ENCODE measurements at places on chromosomes 6 and 20. TPM values are rescaled to one million over a fixed set of nuclear protein-coding genes. Genes with fewer than 3 reads are reported as not detected.

DNA sequence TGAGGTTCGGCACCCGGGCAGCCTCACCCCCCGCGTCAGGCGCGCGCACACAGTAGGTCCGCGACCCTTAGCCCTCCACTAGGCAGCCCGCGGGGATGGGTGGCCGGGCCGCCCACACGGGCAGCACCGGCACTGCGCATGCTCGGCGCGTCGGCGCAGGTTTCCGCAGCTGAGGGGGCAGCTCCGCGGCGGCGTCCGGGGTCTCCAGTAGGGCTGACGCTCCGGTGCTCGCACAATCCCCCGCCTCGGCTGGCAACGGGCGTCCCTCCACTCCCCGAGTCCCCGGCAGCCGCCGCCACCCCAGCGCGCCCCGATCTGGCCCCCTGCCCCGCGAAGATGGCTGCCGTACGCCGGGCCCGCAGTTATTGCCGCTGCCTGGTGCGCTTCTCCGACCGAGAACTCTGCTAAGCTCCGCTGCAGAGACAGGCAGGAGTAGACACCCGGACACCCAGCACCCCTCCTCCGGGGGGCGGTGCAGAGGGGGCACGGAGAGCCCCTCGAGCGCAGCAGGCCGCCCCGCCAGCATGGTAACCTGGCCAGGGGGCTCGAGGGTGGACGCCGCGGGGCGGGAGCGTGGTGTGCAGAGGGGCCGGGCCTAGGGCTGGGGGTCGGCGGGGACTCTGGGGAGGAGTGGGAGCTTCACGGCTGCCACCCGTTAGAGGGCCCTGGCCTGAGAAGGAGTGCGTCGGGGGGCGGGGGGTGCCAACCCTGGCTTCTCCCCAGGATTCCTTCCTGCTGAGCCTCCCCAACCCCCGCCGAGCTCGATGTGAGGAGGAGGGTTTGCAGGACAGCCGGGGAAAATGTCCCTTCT lies at the start of gene FBXO9:
Gene FBXO9 (plus strand): TSS at position 139 of the 811 bp plus-strand sequence. CDS start 386 bp downstream, at position 525.
- H3K36me3 ChIP-seq, result 0 out of 2 replicates have a peak, but pooled peaks cover 3% of the 10 kb centered on the region
- H3K4me1 ChIP-seq, result peaks cover 27% of the 10 kb centered on the region
- DNase-seq, result peak; percentile 54
- no peaks in the 10 kb centered on the region for H3K27me3 ChIP-seq
- peak within 1 kb of the TSS; percentile 84 for H3K4me3 ChIP-seq

- peaks cover 27% of the 10 kb centered on the region for H3K27me3 ChIP-seq
- no peaks in the 10 kb centered on the region for H3K4me1 ChIP-seq
Observed at GRCh38 chr6:150282806-150283205, 86.0 kb upstream of the IYD start.

DNA sequence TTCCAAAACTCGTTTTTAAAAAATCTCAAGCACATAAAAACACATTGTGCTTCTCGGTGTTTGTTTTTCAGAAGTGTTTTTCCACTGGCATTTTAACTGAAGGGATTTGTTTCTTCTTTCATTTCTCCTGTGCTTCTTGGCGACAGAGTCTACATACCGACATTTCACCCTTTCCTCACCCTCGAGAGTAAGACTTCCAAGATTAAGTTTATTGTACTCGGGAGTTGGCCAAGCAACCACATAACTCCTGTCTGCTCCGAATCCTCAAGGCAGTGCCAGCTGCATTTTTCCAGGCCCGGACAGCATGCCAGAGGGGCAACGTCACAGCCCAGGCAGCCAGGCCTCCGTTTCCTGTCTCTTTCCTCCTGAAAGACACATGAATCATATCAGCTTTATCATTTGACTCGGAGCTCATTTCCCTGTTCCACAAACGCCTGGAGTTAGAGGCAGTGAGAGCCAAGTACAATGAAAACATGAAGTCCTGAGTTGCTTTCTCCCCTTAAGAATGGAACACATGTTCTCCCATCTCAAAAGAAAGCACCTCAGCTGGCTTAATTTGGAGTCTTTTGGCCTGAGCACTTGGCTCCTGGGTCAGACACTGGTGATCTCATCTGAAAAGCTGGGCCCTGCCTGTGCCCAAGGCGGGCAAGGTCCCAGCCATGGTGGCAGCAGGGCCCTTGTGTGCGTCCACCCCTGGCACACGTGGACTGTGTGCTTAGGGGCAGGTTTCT lies 23.2 kb upstream of the FAM50B start:
- peak; percentile 97 for DNase-seq
- H3K4me1 ChIP-seq, result peaks cover 45% of the 10 kb centered on the region
- peak overlapping the region; percentile 38 for H3K4me3 ChIP-seq

- H3K4me1 ChIP-seq, result peaks cover 9% of the 10 kb centered on the region
- no peak overlapping the region for H3K27ac ChIP-seq
- H3K27me3 ChIP-seq, result no peaks in the 10 kb centered on the region
- DNase-seq, result no peak
- H3K36me3 ChIP-seq, result no peaks in the 10 kb centered on the region
Observed at GRCh38 chr6:34447386-34447785, 18.5 kb upstream of the PACSIN1 start.

GRCh38 chr6:143200167-143200770 lies 139.6 kb downstream of the AIG1 start:
- H3K36me3 ChIP-seq, result no peaks in the 10 kb centered on the region
- DNase-seq, result no peak
- H3K4me1 ChIP-seq, result no peaks in the 10 kb centered on the region

SDC4 gene
- 167 TPM for total RNA-seq

GRCh38 chr6:40587240-40588069 lies at the start of gene LRFN2:
LRFN2 (minus strand) TSS chr6:40587364.
- H3K36me3 ChIP-seq, result no peaks in the 10 kb centered on the region
- no peaks in the 10 kb centered on the region for H3K4me1 ChIP-seq
- no peak within 1 kb of the TSS for H3K27ac ChIP-seq
- peak; percentile 63 for DNase-seq
- peak within 1 kb of the TSS; percentile 46 for H3K4me3 ChIP-seq
